Stimulated activated CD4-positive, alpha-beta T cell treated with anti-CD3 and anti-CD28 coated beads, Interleukin-2, amount 100 ng/mL, for 48 hours (primary cell): ENCODE measurements at places on chromosomes 4 and X.

DNA sequence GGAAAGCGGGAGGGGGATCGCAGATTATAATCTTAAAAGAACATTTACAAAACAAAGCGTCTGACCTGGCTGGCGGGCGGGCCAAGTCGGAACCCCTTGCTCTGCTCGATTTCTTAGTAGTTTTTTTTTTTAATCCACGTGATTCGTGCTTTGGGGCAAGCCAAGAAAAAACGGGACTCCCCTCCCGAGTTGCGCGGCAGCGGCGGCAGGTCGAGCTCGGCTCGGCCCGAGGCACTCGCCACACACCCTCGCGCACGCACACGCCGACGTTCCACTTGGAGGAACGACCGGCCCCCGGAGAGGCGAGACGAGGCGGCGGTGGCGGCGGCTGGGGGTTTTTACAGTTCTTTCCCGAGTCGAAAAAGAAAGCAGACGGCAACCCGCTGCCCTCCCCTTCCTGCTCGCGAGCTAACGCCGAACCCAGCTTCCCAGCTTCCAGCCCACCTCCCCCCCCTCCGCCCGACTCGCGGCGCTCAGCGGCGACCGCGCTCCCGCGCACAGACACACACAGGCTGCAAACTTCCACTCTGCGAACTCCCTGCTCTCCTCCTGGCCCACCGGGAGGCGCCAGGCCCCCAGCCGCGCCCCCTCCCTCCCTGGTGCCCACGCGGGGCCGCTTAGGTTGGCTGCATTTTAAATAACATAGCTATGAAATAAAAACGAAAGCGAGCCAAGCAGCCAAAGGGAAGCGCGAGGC lies 1.2 kb downstream of the BCOR start:
- DNase-seq, result no peak

DNA sequence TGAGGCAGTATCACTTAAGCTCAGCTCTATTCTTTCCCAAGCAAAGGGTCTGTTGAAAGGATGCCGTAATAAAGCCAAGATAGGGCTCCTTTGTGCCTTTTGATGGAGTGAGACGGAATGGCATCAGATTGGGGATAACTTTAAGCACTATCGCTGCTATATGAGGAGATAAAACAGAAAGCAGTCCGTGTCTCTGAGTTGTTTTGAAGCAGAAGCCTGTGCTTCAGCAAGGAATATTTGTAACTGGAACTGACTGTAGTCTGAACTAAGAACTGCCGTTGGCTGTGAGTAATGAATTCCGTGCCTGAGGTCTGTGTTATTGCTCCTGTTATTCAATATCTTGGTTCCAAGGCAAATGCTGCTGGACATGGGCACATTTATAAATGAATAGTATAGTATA lies 297.4 kb downstream of the ANKRD50 start:
- no peak for DNase-seq

GRCh38 chr4:25941457-25942221 lies 27.6 kb downstream of the SMIM20 start:
- DNase-seq, result no peak

GRCh38 chrX:44829832-44830231 lies 14.0 kb upstream of the DUSP21 start:
- DNase-seq, result no peak

DNA sequence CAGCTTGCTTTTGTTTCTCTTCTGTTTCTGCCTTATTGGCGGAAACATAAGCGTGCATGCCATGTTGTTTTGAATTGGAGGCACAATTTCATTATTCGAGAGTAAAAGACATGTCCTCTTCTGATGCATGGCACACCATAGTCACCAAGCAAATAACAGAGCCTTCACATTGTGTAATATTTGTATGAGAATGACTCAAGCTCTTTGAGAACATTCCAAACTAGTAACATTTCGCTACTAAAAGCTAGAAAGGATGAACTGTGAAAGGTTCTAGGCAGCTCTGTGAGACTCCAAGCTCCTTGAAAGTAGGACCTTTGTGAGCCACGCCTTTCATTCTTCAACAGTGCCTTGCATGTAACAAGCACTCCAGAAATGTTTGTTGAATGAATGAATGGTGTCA lies 9.2 kb upstream of the ANXA3 start:
- DNase-seq, result no peak
